ENCODE measurements at places on chromosomes 4 and X.

DNA sequence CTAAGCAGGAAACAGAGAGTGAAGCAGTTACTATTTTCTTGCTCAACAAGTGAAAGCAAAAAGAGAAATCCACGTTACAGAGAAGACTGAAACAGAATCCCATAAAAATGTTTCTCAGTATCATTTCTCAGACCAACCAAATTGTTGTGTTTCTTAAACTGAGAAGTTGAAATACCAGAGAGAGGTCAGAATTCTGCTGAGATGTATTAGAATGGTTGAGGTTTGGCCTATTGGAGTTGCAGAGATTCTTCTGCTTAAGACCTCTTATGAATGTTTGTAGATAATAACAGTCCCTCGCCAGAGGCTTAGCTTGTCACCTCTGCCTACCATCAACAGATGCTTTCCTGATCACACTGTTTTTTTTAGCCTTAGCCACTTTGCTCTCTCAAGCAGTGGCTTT, 481.4 kb downstream of the TRIML1 start:
- no peak for DNase-seq

- no peak for DNase-seq
Observed at GRCh38 chr4:151700566-151701316, 60.1 kb downstream of the GATB start.

DNA sequence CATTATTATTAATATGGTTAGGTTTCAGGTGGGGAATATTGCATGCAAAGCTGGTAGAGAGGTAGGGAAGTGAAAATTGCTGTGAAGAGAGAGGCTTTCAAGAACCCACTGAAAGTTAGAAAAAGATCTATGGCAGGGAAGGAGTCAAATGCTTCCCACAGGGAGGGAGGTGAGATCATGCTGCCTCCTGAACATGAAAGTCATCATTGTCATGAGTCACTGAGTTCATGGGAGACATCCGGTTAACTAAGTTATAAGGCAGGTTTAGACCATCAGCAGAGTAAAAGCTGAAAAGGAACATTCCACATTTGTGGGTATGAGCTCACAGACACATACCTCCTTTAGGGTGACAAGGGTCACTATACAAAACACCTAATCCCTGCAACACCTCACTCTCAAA, 16.2 kb downstream of the GATB start:
- DNase-seq = no peak

- no peak for DNase-seq
Observed at GRCh38 chr4:148442832-148443511, 758 bp upstream of the NR3C2 start.

DNA sequence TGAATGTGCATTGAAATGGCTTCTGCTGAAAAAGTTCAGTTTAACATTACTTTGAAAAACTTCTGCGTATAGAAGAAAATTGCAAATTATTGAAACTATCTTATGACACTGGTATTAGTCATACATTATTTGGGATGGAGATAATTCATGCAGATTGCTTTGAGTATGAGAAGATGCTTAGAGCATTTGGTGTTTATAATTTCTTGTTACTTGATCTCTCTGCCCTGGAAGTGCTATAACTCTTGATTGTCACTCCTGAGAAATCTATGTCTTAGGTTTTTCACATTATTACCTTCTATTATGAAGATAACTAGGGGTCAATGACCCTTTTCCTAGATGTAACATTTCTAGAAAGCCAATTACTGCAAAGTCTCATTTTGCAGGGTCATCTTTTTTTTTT, 36.4 kb downstream of the TMEM131L start:
- no peak for DNase-seq

GRCh38 chrX:4118666-4119530, 405.4 kb upstream of the PRKX start:
- no peak for DNase-seq

DNA sequence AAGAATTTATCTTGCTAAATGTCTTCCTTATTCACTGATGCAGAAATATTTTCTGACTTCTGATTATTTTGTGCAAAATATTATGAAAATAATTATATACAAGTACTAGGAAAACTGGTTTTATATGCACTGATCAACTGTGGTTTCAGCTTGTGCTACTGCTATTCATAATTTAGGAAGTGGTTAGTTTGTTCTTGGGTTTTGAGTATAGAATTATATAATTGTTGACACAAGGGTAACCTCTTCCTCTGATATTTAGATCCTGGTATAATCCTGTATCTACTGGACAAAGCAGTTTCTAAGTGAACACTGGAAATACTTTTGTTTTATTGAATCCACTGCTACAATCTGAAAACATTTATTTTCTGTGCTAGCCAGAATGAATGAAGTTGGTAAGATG, 182.8 kb downstream of the PDGFC start:
- DNase-seq = no peak

DNA sequence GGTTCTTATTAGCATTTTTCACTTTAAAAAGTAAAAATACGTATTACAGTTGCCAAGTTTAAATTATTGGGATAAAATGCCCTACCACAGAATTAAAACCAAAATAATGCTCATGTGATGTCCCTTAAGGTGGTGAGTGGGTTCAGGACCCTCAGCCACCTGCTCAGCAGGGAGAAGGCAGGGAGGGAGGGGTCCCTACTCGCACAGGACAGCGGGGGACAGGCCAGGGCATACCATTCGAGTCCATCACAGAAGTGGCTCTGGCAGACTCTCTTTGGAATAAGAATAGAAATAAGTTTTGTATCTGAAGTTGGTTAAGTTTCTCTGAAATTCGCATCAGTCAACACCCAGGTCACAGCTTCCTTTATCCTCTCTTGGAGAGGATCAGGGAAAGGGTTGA, 37.7 kb downstream of the NOP14 start:
- no peak for DNase-seq

DNA sequence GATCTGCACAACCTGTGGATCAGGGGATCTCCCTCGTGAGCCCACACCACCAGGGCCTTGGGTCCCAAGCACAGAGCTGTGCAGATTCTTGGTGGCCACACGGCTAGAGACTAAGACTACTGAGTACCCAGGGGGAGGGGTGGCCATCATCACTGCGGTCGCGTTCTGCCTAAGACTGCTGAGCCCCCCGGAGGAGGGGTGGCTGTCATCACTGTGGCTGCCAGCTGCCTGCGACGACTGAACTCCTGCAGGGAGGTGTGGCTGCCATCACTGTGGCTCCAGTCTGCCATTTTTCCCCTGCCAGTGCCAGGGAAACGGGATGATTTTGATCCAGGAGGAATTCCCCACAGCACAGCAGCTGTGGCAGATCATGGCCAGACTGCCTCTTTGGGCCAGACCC, 141.7 kb upstream of the SPANXB1 start:
- no peak for DNase-seq

- DNase-seq = no peak
Observed at GRCh38 chrX:73851014-73852009, 288.3 kb downstream of the CHIC1 start.

- no peak for DNase-seq
Observed at GRCh38 chr4:74293558-74293957, 14.7 kb upstream of the EPGN start.

DNA sequence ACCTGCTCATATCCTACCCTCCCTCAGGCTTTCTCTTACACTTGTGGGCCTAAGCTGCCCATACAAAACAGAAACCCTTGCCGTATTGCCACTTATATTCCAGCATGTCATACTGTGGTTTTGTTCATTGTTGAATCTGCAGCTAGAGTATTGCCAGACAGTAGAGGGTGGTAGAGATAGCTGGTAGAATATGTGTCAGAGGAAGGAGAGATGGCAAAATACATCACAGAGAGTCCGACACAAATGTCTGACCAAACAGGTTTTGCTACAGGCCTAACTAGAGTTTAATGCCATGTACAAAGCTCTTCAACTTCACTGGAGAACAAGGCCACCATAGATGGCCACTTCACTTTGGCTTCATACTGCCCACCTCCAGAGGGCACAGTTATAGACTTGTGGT, 160.1 kb downstream of the EFHC2 start:
- no peak for DNase-seq

- DNase-seq = no peak
Observed at GRCh38 chr4:177391953-177392352, 50.3 kb downstream of the AGA start.

DNA sequence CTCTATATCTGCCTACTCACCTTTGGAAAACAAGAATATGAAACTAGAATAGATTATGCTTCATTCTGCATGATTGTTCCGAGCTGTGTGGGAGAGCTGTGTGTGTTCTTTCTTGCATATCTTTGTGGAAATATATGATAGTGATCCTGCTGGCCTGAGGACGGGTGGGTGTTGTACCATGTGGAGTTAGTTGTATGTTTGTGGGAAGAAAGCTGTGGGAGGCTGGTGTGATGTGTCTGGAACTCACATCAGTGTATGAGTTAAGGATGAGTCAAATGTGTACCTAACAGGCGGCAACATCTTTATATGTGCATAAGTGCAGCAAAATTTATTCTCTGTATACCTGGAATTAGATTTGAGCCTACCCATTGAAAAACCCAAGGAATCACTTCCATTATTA, 208.1 kb upstream of the ADGRL3 start:
- DNase-seq = no peak

- DNase-seq = no peak
Observed at GRCh38 chr4:4392501-4393183, 5.7 kb downstream of the NSG1 start.

GRCh38 chr4:25011135-25011866, 19.4 kb downstream of the LGI2 start:
- no peak for DNase-seq

GRCh38 chr4:46274717-46275116, 115.2 kb downstream of the GABRA2 start:
- no peak for DNase-seq

DNA sequence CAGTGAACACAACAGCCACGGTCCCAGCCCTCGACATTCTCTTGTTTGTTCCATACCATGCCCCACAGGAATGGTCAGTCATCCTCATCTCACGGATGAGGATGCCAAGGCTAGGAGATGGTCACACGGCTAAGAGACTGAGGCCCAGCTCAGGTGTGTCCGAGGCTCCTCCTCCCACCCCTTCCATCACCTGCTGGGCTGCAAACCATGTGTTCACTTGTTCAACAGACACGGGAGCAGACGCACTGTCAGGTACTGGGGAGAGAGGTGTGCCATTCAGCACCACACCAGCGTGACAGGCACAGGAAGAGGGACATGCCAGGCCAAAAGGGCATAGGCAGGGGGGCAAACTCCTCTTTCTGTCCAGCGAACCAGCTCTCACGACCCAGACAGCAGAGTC, 45.9 kb downstream of the ABLIM2 start:
- no peak for DNase-seq

GRCh38 chr4:176753049-176753448, 39.7 kb downstream of the VEGFC start:
- DNase-seq = no peak

DNA sequence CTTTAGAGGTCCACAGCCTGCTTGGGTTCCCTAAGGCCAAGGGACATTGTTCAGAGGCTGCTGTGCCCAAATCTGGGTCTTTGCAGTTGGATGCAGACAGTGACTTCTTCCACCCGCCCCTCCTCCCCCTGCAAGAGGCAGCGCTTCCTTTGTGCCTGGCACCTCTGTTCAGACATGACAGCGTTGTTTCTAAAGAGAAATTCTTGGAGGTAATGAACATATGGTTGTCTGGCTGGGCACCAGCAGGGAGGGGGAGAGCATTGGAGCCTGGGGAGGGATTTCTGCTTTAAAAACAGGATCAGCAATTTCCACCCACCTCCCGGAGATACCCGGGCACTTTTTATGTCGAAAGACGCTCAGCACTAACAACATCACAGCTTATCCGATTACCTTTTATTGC, 51.5 kb downstream of the PSAPL1 start:
- DNase-seq = no peak

DNA sequence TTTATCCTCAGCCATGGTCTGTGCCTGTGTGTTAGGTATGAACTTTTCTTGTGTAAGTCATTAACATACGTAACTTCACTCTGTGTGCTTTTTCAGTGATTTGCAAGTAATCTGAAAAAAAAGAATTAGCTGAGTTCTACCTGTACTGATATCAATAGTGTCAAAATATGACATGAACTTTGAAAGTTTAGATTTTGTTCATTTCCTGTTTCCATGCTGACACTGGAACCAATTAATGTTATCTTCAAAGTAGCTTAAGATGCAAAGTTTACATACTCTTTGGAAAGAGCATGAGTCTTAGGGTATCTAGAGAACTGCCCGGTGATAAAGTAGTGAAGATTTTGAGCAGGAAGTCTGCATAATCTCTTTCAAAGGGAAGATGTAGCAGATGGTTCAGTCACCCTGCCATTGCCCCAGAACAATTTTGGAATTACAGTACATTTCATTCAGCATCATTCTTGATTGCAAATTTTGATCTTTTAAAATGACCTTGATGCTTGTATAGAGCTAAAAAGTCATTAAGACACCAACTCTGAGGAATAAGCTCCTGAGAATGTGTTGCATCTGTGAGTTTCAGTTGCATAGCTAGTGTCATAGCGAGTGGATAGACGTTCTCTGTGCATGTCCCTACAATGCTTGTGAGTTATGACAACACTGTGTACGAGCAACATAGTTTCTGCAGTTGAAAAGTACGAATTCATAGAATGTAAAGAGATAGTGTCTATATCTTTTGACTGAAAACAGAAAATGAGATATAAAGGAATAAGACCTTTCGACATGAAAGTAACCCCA, 130.5 kb downstream of the PTTG2 start:
- no peak for DNase-seq

DNA sequence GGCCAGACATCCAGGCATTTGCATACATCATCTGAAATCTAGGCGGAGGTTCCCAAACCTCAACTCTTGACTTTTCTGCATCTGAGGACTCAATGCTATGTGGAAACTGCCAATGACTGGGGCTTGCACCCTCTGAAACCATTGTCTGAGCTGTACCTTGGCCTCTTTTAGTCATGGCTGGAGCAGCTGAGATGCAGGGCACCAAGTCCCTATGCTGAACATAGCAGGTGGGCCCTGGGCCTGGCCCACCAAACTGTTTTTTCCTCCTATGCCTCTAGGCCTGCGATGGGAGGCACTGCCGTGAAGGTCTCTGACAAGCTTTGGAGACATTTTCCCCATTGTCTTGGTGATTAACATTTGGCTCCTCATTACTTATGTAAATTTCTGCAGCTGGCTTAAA, 22.7 kb downstream of the PBDC1 start:
- no peak for DNase-seq

DNA sequence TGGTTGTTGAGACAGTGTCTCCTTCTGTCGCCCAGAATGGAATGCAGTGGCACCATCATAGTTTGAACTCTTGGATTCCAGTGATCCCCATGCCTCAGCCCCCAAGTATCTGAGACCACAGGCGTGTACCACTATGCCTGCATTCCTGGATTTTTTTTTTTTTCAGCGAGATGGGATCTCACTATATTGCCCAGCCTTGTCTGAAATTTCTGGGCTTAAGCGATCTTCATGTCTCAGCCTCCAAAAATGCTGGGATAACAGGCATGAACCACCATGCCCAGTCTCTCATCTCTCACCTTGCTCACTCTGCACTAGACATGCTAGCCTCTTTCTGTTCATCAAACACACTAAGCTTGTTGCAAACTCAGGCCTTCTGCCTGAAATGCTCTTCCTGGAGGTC, 104.1 kb downstream of the UBE2K start:
- DNase-seq = no peak

DNA sequence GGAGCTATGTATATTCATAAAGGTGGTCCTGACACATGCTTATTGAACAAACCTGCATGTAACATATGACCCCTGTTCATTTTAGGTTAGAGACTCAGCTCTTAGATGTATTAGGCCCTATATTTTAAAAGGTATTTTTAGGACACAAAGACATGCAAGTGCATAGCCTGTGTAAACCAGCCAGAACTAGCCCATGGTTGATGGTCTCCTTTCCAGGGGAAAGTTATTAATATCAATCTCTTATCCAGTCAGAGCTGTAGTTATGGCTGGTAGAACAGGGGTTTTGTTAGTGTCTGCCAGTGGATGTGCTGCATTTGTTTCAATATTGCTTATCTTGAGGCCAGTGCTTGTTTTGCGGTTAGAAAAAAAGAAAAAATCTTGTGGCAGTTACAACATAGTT, 488.6 kb downstream of the KCTD8 start:
- DNase-seq = no peak
